ENCODE measurements at places on chromosomes 12 and 14.

DNA sequence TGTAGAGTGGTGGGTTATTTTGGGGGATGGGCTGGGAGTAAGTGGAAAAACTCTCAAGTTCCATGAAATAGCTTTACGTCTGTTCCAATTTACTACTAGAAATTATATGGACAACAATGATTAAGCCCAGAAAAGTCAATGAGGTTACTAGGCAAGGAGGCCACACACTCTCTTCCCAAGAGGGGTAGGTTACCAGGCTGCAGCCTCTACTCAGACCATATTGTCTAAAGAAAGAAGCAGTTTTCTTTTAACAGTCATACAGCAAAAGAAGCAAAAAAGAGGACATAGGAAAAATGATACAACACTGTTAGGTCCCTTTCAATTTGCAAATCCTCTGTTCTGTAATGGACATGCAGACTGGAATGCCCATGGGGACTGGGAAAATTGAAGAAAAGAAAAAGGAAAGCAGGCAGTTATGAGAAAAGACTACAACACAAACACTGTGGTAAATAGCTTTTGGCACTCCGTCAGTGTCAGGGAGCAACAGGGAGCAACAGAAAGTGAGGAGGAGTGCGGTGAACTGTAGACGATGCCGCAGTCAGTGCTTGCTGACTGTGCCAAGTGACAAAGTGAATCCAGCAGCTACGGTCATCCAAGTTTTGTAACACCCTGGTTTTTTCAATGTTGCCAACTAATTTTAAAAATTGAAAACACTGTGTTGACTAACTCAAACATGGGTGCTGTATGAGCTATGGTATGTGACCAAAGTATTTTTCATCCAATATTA is 39.8 kb upstream of the HMGA2 start:
- no peak for DNase-seq

- DNase-seq = peak; percentile 84
Observed at GRCh38 chr12:49662998-49663843, 39.9 kb downstream of the PRPF40B start.

DNA sequence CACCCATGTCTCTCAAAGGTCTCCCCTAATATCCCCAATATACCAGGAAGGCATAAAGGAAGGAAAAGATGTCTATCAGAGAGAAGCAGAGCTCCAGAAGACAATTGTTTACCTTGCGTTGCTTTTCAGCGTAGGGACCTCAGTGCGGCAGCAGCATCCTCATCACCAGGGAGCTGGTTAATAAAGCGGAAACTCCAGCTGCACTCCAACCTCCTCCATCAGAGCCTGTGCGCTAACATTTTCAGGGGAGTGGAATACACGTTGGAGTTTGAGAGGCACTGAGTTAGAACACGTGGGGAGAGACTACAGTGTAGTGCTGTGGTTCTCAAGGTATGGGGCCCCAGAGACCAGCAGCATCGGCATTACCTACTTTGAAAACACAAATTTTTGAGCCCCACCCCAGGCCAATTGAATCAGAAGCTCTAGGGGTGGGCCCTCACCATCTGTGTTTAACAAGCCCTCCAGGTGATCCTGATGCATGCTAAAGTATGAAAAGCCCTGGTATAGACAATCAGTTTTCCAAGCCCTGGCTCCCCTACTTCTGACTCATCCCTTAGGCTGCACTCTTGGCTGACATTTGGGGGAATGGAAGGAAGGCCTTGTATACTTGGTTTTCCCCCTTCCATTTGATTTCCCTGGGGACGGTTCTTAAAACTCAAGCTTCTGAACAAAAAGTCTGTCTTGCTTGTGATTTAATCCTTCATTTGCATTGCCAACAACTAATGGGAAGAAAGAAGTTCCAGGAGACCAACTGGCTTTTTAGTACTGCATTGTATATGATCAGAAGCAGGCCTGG is 419.0 kb upstream of the CCDC196 start:
- DNase-seq = no peak

GRCh38 chr12:47207340-47207717 is 127.6 kb upstream of the AMIGO2 start:
- no peak for DNase-seq

GRCh38 chr14:72708708-72709475 is 185.0 kb downstream of the DPF3 start:
- DNase-seq = no peak

DNA sequence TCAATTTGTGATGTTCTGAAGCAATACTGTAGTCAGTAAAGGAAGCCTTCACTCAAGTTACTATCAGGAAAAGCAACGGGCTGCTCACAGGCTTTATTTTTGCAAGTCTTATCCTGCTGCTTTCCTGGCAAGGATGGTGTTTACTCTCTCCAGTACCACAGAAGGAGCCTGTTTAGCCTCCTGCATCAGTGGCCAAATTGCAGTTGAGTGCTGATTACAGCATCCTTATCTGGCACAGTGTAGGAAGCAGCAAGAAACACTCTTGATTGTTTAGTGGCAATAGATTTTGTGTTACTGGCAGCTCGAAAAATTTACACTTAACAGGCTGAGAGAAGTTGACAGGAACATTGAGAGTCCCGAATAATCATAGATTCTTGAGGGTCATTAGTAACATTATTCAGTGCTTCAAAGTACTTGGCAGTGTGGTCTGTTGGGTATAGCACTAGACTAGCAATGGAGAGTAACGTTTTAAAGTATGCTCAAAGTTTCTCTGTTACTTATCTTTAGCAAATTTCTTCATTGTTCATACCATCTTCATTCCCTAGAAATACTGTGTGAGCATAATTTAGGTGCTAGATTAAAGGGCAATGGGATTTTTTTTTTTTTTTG is 11.7 kb downstream of the TULP3 start:
- DNase-seq = peak; percentile 17

DNA sequence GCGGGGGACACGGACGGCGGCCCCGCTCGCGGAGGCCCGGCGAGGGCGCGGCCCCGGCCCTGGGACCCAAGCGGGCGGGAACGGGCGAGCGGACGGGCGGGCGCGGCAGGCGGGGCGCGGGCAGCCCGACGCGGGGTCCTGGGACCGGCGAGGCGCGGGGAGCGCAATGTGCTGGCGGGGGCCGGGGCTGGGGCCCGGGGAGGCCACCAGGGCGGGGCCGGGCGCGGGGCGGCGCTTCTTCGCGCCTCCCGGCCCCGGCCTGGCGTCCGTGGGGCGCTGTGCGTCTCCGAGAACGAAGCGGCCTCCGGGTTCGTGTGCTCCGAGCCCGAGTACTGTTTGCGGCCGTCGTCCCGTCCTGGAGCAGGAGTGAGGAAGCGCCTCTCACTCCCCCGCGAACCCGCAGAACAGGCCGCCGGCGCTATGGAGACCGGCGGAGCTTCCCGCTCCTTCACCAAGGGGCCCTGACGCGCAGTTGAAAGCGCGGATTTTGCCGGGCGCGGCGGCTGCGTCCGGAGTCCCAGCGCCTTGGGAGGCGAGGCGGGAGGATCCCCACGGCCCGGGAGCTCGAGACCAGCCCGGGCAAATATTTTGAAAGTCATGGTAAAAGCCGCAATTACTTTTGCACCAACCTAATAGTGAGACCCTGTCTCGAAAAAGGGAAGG is 420 bp upstream of the ANKLE2 start:
- DNase-seq = peak; percentile 98

DNA sequence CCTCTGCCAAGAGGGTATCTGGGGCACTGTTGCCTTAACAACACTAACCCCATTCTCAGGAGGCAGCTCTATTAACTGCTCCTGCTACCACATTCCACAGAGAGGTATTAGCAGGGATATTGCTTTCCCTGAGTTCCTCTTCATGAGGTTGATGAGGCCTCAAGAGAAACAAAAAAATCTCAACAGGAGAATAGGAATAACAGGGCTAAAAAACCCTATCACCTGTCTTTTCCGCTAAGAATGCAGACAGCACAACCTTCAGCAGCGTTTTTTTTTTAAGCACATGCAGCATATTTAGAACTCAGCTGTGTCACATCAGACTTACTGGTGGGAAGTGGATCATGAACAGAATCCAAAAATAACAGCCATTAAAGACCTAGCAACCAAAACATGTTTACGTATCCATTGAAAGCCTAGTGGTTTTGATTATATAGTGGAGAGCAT is 29.2 kb downstream of the ATF7 start:
- no peak for DNase-seq

DNA sequence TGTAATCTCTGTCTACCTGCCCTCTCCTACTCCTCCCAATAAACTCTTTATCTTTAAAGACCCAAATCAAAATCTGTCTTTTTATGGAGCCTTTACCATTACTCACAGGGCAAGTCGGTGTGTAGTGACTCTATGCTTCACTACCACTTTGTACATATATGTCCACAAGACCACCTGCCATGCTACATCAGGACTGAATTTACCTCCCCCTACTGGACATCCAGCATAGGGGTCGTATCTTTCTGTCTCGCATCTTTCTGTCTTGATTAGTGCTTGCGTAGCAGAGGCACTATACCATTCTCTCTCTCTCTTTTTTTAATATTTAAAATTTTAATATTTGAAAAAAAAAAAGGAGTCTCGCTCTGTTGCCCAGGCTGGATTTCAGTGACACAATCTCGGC is 587.5 kb downstream of the SOX5 start:
- DNase-seq = no peak

DNA sequence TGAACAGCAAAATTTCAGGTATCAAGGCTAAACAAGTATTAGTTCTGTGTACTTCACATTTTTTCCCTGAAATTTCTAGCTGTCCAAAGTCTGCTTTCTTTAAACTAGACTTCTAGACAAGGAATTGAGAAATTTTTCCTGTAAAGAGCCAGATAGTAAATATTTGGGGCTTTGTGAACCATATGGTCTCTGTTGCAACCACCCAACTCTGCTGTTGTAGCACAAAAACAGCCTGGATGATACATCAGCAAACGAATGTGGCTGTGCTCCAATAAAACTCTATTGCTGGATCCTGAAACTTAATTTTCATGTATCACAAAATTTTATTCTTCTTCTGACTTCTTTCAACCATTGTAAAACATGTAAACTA is 96.0 kb upstream of the SLC38A4 start:
- peak; percentile 32 for DNase-seq

DNA sequence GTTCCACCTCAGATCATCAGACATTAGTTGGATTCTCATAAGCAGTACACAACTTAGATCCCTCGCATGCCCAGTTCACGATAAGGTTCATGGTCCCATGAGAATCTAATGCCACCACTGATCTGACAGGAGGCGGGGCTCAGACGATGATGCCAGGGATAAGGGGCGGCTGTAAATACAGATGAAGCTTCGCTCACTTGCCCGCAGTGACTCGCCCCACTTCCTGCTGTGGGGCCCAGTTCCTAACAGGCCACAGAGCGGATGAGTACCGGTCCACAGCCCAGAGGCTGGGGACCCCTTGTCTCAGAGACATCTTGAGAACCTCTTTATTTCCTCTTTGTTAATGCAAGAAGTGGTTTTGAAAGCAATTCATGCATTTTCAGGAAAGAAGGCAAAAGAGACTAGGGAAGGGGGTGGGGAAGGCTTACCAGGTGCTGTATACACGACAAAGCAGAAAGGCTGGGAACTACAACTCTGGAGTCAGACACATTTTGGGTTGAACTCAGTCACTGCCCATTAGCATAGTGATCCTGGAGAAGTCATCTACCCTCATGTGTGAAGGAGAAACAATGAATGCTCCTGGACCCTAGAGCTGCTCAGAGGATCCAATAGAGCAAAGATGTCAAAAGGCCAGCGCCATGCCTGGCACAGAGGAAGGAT is 68.7 kb downstream of the EID3 start:
- no peak for DNase-seq

GRCh38 chr14:81177225-81177624 is 43.5 kb downstream of the GTF2A1 start:
- DNase-seq = no peak

- DNase-seq = no peak
Observed at GRCh38 chr14:51719955-51720354, 68.2 kb downstream of the FRMD6 start.

DNA sequence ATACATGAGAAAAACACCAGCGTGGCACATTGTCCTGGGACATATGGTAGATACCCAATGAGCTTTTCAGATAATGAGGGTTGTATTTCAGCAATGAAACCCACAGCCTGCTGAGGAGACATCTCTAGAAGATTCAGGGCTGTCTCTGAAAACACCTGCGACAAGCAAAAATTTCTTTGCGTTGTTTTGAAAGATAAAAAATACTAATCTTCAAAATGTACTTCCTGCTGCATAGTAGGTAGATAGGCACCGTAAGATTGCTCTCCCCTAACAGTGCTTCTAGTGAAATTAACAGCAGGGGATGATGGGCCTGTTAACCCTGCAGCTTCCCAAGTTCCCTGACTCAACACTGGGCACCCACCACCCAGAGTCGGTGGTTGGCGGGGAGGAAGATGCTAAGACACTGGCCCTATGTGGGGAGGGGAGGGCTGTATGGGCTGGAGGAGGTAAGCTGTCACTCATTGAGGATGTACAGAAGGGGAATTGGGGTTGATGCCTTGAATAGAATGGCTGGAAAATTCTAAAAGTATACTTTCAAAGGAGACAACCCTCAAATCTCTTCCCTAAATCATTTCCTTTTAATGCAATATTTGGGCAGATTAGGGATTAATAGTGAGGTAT is 20.0 kb downstream of the ZFP36L1 start:
- no peak for DNase-seq

DNA sequence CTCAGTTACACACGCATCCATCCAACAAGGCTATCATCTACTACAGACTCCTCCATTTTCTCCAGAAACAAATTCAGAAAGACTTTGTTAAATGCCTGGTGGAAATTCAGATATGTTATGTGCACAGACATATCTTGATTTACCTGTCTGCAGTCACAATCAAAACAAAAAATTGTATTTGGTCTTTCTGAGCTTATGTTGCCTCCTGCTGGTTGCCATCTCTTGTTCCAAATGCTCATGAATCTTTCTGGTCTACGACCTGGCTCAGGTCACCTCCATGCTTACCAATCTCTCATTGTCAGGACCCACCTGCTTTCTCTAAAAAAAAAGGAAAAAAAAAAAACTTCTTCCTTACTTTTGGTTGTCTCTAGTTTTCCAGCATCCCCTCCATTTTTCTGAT is 169.2 kb upstream of the PLXNC1 start:
- DNase-seq = no peak

DNA sequence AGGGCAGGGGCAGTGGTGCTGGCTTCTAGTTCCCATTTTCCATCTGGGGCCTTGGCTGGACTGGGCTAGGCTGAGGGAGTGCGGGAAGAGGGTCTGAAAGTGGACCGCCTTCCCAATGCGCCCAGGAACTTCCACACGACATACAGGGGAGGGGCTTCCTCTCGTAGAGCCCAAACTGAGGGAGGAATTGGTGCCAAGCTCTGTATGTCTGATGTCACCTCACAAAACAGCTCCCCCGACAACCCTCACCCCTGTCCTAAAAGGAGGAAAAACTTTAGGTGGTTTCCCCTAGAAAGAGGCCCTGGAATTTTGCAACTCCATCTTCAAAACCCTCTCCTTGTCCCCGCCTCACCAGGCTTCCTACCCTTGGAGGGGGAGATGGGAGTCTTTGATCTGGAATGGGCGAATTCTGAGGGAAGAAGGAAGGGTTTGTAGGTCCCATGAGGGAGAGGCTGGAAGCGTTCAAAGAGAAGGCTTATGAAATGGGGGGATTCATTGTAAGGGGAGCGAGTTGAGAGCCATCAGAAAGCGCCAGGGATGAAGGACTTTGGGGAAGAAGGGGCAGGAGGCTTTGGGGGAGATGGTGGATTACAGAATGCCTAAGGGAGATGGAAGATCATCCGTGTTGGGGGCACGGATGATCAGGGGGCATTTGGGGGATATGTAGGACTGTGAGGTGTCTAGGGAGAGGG is 844 bp downstream of the GLTP start:
- DNase-seq = no peak

GRCh38 chr12:54039417-54040147 is 6.7 kb downstream of the HOXC5 start:
- DNase-seq = no peak
